ENCODE measurements at places on chromosomes 3 and 15.

- no peak for DNase-seq
Observed at GRCh38 chr3:173921732-173922131, 524.2 kb downstream of the NLGN1 start.

DNA sequence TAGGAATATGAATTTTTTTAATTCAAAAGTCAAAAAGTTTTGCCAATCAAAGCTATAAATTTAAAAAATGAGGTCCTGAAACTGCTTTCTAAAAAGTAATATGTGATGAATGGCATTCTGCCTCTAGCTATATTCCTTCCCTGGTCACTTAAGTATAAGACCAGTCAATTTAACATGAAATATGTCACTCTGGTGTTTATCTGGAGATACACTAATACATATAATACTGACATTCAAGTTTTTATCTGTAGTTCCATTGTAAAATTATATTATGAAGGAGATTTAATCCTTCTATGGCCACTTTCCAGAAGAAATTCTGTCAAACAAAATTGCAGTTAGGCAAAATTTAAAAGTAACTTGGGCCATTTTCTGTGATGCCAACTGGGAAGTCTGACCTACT, 236.8 kb downstream of the CNTN3 start:
- DNase-seq, result no peak

GRCh38 chr3:58052373-58053273, 44.4 kb downstream of the FLNB start:
- DNase-seq, result peak; percentile 76

GRCh38 chr3:40024526-40024925, 215.1 kb downstream of the MYRIP start:
- DNase-seq, result no peak

GRCh38 chr3:22620498-22620897, 582.6 kb upstream of the UBE2E2 start:
- DNase-seq, result no peak

GRCh38 chr3:125051715-125052581, 3.8 kb downstream of the HEG1 start:
- peak; percentile 85 for DNase-seq

- peak; percentile 73 for DNase-seq
Observed at GRCh38 chr3:186825294-186825821, 17.2 kb upstream of the ADIPOQ start.

DNA sequence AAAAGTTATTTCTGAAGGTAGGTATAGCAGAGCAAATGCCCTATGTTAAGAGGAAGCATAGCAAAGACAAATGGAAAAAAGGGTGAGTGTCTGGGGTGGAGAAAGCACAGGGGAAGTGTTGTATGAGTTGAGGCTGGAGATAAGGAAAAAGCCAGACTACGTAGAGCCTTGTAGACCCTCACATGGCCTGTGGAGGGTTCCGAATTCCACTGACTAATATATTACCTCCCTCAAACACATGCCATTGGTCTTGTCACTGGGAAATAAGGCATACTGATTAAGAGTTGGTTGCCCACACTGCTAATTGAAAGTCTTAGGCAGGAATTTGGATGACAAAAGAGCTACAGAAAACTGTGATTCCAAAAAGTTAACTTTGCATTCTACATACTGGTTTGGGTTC, 65.2 kb downstream of the TRAT1 start:
- DNase-seq, result no peak

DNA sequence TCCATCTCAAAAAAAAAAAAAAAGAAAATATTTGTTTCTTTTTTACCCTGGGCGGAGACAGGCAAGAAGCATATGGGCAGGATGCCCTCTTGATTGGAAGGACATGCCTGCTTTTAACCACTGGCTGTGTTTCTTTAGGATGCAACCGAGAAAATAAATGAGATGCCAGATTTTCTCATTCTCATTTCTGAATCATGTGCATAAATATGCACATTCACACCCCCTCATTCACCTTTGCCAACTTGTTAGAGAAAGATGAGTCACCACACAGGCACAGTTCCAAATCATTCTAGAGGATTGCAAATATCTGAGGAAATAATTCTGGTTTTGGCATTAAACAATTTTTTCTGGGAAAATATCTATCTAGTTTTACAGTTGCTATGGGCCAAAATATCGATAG, 3.3 kb downstream of the LIPH start:
- DNase-seq, result no peak
